Activated CD8-positive, alpha-beta memory T cell treated with anti-CD3 and anti-CD28 coated beads, Interleukin-2, amount 50 U/mL, for 4 hours (primary cell): ENCODE measurements at places on chromosomes 7 and 10.

GRCh38 chr7:100629117-100629716 is 12.1 kb downstream of the TFR2 start:
- no peak for DNase-seq

DNA sequence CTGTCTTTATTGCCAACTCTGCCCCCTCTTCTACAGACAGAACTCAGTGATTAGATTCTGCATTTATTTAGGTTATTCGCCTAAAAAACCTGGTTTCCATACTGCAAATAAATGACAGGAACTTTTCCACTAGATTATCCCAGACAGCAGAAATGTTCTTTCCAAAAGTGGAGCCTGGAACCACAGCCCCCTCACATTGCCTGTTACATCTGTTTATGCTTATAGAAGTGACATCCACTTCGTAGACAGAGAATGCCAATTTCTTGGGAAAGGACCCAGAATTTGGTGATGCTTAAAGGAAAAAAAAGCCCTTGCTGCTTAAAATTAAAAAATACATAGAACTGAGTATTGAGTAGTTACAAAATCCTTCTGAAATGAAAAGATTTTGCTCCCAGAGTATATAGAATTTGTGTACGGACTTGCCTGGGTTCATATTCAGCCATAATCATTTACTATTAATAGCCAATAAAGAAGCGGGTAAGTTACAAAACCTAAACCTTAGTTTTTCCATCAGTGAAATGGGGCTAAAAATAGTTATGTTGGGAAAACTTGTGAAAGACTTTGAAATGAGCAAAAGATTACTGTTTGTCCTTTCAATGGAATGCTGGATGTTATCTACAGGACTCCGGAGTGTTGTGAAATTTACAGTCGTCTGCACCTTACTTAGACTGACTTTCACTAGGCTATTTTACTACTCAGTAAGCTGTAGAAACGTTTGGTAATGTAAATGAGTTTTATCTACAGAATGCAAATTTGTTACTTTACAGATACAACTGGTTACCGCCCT is 1.1 kb upstream of the PPP1R9A start:
- no peak for DNase-seq

DNA sequence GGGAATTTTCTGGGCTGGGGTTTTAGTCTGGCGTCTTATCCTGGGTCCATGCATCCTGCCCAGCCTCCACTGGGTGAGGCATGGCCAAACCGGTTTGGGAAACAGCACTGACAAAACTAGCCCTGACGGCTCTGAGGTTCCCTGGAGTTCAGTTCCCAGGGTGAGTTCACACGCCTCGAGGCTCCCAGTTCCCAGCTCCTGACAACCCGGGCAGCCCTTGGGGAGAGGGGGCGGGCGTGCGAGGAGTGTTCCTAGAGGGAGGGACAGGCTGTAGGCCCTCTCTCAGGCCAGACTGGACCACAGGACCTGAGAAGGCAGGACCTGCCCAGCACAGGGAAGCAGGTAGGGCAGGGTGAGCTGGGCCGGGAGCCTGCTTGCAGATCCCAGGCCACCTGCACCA is 82.3 kb upstream of the PPIF start:
- DNase-seq: no peak

GRCh38 chr7:23467806-23468525 is 2.3 kb downstream of the IGF2BP3 start:
- no peak for DNase-seq

DNA sequence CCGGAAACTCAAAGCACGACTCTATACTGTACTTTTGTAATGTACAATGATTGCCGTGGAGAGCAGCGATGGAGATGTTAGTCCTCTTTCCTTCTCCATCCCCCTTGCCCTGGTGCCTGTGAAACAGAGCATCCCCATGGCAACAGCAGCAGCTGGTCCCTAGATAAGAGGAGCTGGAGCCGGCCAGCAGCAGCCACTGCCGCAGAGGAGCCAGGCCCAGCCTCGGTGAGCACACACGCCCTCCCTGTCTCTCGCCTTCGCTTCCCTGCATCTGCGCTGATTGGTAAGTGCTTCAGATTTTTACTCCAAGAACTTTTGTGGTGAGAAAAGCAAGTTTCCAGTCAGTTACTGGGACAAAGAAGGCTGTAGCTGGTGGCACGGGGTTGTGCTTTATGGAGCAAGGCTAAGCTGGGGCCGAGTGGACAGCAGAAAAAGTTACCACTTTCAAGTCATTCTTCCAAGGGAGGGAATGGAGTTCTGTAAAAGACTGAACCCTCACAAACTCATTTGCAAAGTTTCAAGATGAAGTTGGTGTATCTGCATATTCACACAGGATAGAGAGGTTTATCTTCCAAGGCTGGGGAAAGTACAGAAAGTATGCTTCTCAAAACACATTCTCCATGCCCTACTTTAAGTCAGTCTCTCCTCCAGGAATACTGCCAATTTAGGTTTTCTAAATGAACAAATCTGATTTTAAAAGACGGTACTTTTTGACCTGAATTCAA is at the start of gene PPP1R17:
TSS of gene PPP1R17 (plus strand) at position 192 of the 725 bp plus-strand sequence. CDS start 5,227 bp downstream, outside the sequence.
- no peak for DNase-seq

- peak; percentile 12 for DNase-seq
Measured at GRCh38 chr7:1669954-1670893, at the start of gene ELFN1. Gene ELFN1 (plus strand): TSS chr7:1670277. CDS start chr7:1744597, 74,320 bp downstream.

DNA sequence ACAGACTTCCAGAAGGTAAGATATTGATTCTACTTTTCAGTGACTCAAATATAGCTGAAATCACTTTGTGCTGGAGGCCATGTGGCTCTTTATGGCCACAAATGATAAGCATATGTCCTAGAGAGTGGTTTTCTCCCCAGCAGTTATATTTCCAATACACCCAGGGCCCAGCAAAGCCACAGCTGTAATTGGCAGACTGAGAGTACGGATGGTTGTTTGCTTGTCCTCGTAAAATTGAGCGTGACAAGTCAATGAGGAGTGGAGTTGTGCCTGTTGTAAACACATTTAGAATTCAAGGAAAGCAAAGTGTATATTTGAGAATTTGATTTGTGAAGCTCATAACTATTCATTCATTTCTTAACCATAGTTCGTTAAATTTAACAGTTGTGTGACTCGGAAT is 201.8 kb downstream of the LHFPL3 start:
- no peak for DNase-seq

- no peak for DNase-seq
Measured at GRCh38 chr7:50649259-50649885, 84.2 kb upstream of the DDC start.

- no peak for DNase-seq
Measured at GRCh38 chr7:134991469-134992339, 5.4 kb downstream of the AGBL3 start.

GRCh38 chr10:72954596-72955554 is at the start of gene PLA2G12B:
Gene PLA2G12B (minus strand): TSS chr10:72954806. CDS start chr10:72954685, 121 bp downstream.
- no peak for DNase-seq

GRCh38 chr10:17685233-17685840 is 41.4 kb downstream of the STAM start:
- no peak for DNase-seq

DNA sequence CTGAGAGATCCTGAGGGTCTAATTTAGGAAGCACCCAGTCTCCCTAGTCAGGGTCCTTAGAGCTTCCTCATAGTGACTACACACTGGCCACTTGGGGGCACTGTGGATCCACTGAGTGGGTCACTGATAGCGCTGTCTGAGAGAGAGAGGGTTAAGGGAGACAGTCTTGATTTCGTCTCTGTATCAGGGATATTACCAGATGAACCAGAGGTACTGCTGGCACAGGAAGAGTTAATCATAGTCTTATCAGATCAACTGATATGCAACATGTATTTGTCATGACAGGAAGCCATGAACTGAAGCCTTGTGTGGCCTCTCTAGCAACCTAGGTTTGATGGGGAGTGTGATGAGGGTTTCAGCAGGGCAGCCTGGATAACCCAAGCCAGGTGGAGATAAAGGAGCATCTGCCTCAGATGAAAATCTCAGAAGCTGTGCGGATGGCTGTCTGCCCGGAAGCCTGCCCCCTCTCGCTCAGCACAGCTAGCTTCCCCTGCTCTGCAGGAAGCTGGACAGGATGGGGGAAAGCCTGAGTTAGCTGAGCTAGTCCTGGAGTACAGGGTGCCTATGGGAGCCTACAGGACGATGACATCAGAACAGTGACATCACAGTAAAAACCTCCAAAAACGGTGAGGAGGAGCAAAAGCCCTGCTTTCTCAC is 214.0 kb upstream of the PRSS1 start:
- peak; percentile 70 for DNase-seq
